ENCODE measurements at places on chromosomes 16 and 17. TPM values are rescaled to one million over a fixed set of nuclear protein-coding genes. Genes with fewer than 3 reads are reported as not detected.
A peak's percentile ranks its signal among the peaks of the same experiment; 100 is the strongest.

Gene ZG16
- not detected for total RNA-seq

Gene MYH11
- total RNA-seq, result 75.7 TPM

Gene IL32
- 83.7 TPM for total RNA-seq

Gene SPNS2
- 32.1 TPM for total RNA-seq

Gene GLIS2
- total RNA-seq, result 8.8 TPM

Gene CD300A
- 21.0 TPM for total RNA-seq

Gene MAFG
- total RNA-seq, result 33.3 TPM

Gene ZFHX3
- 25.0 TPM for total RNA-seq

Gene SDR42E2
- not detected for total RNA-seq

Gene MAF
- total RNA-seq, result 66.8 TPM

- DNase-seq, result no peak
These were observed 8.5 kb downstream of the SGF29 start for GRCh38 chr16:28562199-28562598.

- DNase-seq, result no peak
These were observed 77.3 kb downstream of the PHKB start for GRCh38 chr16:47538472-47538871.

DNA sequence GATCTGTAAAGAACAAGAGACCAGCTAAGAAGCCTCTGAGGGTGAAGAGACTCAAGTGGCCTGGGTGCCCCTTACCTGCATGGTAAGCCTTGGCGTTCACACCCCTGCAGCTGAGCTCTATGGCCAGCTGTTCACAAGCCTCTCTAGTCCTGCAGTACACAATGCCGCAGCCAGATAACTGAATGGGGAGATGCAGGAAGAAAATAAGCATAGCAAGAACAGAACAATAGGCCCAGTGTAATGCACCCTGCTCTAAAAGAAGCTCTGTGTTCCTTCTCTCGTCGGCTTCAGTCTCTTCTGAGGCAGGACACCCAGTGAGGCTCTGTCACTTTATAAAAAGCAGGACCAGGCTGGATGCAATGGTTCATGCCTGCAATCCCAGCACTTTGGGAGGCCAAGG, 5.4 kb downstream of the RECQL5 start:
- DNase-seq, result no peak

GRCh38 chr17:55969562-55970324, 183.5 kb upstream of the ANKFN1 start:
- DNase-seq, result no peak

GRCh38 chr17:40175928-40176753, 1.1 kb upstream of the RAPGEFL1 start:
- DNase-seq, result no peak

- DNase-seq, result no peak
These were observed 133.7 kb upstream of the SEC14L1 start for GRCh38 chr17:77006971-77007649.

DNA sequence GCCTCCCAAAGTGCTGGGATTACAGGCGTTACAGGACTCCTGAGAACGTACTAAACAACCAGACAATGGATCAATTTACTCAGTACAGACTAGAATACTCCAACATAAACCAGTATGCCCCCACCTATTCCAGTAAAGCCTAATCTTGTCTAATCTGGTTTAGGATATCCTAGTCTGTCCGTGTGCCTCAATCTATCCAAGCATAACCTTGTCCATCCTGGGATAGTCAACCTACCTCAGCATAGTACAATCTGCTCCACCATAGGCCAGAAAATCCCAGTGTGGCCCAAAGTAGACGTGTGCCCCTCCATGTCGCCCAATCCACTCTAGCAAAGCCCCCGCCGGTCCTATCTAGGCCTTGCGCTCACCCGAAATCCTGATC, 625 bp downstream of the DVL2 start:
- no peak for DNase-seq

GRCh38 chr16:68732741-68733399, 4.2 kb upstream of the CDH1 start:
- no peak for DNase-seq

DNA sequence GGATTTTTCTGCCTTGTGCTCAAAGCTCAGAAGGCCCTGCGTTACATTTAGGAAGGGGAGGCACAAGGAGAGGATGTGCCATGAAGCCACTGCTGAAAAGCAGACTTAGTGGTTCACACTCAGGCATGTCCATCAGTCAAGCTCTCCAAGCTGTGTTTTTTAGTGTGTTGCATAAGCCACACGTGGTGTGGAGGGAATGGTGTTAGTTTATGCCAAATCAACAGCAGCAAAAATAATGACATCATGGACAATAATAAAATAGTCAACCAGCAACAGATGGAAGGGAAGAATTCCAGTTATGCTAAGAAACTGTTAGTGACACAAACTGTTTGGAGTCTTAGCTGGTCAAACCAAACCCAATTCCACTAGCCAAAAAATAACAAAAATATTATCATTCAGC, 438.3 kb downstream of the NPIPA7 start:
- DNase-seq, result peak; percentile 5

DNA sequence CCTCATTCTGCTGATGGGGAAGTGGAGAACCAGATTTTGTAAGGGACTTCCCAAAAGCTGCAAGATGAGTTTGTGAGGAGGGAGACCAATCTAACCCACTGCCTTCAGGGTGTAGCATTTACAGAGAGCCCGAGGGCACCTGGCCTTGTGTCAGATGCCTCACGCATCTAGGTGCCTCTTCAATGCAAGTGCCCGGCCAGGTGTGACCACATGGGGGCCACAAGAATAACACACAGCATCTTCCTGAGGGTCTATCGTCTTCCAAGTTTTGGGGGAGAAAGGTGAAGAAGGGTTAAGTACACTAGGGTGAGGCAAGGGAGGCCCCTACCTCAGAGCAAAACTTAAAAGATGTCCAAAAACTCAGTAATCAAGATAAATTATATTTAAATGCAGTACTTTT, 401.7 kb upstream of the CDH5 start:
- no peak for DNase-seq

DNA sequence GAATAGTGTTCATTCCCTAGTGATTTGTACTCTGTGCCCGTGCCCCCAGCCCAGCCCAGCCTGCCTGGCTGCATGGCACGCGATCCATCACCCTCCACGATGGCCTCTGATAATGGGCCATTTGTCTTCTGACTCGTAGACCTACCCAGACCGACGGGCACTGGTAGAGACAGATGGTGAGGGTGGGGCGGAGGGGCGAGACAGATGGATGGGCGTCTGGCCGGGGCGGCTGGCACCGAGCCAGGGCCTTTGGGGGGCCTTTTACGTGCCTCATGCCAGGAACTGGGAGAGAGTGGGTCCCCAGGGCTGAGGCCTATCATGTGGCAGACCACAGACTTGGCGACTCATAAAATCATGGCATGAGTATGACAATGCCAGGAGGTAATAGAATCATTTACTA, 25.4 kb downstream of the CRHR1 start:
- no peak for DNase-seq

GRCh38 chr17:27671591-27671910, 40.6 kb downstream of the LGALS9 start:
- no peak for DNase-seq

Data from lung (tissue), 17 donors.